Ascending aorta (tissue), 2 donors: ENCODE measurements at places on chromosomes 6 and 20. TPM values are rescaled to one million over a fixed set of nuclear protein-coding genes. Genes with fewer than 3 reads are reported as not detected.
A peak's percentile ranks its signal among the peaks of the same experiment; 100 is the strongest.

- DNase-seq, result peak; percentile 72
Measured at GRCh38 chr6:17714879-17715851, 8.4 kb upstream of the NUP153 start.

GRCh38 chr6:127291495-127291894 lies 24.8 kb downstream of the RNF146 start:
- DNase-seq, result no peak

DNA sequence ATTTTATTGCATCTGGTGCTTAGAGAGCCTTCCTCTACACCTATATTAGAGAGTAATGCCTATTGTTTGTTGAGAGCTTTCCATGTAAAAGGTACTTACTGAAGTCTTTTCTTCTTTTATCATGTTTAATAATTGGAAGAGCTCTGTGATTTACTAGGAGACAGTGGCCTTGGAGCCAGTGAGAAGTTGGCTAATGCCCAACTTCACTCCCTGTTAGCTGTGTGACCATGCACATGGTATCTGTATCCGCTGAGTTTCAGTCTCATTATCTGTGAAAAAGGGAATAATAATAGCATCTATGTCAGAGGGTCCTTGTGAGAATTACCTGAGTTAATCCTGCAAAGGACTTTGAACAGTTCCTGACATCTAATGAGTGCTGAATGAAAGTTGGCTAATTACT lies 105.0 kb downstream of the CD109 start:
- no peak for DNase-seq

The SLC22A23 gene
- 42.0 TPM for total RNA-seq

The HLA-DOB gene
- not detected for total RNA-seq

The MYMX gene
- 13.9 TPM for total RNA-seq
